ENCODE measurements at places on chromosomes 2 and 18.

- DNase-seq = no peak
Measured at GRCh38 chr2:223943561-223944008, 1.6 kb downstream of the WDFY1 start.

DNA sequence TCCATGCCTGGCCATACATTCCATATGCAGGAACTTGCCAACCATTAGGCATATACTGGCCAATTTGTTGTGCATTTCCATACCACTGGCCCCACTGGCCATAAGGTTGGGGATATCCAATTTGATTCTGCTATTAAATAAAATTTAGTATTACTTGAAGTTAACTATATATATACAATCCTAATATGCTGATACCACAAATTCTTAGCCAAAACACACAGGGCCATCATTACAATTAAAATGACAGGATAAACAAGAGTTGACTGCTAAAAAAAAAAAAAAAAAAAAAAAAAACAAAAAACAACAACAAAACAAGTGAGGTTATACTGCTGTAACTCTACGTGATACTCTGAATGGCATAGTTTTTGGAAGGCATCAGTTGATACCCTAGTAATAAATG is 23.5 kb upstream of the C2orf42 start:
- no peak for DNase-seq

GRCh38 chr2:68912732-68913131 is 40.0 kb downstream of the GKN2 start:
- DNase-seq = peak; percentile 52

- DNase-seq = no peak
Measured at GRCh38 chr2:45445037-45445436, 166.0 kb downstream of the SRBD1 start.

- no peak for DNase-seq
Measured at GRCh38 chr2:173872714-173873113, 92.5 kb downstream of the SP3 start.

DNA sequence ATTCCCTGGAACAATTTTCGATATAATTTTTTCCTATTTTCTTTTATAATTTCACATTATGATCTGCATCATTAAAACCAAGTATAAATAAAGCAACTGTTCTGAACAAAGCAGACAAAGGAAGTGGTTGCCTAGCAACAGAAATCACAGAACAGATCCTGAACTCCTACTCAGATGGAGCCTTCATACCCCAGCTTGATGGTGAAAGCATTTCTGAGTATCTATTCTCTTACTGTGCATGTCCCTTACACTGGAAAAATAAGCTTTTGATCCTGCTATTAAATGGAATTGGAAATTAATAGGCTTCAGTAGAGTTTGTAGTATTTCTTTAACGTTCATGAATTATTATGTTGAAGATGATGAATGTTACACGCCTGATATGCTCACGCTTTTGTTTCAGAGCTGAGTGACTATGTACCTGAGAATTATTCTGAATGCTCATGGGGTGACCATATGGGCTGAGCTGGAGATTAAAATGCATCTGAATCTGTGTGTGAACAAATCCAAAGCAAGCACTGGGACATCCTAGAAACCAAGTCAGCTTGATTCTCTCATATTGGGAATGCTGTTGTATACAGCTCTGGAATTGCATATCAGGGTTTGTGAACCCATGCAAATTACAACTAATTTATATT is 254.0 kb downstream of the KCNJ3 start:
- no peak for DNase-seq

- DNase-seq = no peak
Measured at GRCh38 chr18:51390702-51391101, 193.2 kb upstream of the MEX3C start.

GRCh38 chr18:46578987-46579386 is 78.0 kb downstream of the LOXHD1 start:
- no peak for DNase-seq

- DNase-seq = no peak
Measured at GRCh38 chr2:104468846-104469245, 385.1 kb upstream of the POU3F3 start.

DNA sequence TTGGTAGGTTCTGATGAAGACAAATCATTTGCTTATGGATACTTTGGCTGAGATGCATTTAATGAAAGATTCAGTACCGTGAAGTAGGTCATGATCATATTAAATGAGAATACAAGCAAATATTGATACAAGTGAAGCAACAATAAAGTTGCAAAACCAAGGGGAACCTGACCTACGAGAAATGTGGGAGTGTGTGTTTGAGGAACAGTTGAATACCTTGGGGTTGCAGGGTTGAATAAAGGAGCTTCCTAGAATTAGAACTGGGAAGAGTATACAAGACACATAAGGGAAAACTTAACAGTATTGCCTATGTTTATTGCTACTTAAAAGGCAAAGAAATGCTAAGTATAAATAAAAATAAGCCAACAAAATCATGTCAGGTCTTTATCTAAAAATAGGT is 702.9 kb downstream of the ERBB4 start:
- no peak for DNase-seq

DNA sequence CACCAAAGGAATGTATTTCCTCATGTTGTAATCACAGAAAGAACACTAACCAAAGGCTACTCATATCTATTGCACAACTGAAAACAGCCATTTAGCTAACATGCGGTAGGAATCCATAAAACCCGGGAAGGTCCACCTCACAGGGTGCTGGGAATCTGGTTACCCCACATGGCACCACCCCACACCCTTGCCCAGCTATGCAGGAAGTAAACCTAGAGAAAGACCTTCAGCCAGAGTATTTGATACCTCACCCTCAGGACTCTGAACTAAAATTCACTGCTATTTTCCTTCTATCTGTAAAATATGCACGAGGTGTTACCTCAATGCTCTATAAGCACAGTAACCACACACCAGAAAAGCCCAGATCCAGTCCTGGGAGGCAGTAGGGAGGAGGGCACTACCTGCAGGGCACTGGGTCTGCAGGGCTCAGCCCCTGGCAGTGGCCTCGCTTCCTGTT is 45.8 kb downstream of the PTPN2 start:
- DNase-seq = no peak

GRCh38 chr2:178426388-178426787 is 24.6 kb downstream of the PRKRA start:
- no peak for DNase-seq

GRCh38 chr2:136206613-136207012 is 88.7 kb upstream of the CXCR4 start:
- no peak for DNase-seq

GRCh38 chr2:163563336-163563735 is 172.5 kb downstream of the FIGN start:
- no peak for DNase-seq

DNA sequence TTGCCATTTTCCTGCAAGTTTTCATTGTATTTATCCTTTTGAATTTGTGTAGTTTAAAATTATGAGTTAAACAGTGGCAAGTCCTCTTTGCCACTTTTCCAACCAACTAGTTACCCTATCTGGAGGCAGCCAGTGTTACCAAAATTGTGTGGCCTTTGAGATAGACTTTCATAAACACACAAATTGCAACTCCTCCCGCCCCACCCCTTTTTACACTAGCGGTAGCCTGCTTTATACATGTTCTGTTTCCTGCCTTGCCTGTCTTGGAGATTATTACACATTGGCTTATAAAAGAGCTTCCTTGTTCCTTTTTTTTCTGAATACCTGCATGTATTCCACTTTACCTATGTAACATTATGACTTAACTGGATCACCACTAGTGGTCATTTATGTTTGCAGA is 56.5 kb downstream of the RPIA start:
- DNase-seq = no peak

- DNase-seq = no peak
Measured at GRCh38 chr18:11689669-11690565, 853 bp downstream of the GNAL start.

DNA sequence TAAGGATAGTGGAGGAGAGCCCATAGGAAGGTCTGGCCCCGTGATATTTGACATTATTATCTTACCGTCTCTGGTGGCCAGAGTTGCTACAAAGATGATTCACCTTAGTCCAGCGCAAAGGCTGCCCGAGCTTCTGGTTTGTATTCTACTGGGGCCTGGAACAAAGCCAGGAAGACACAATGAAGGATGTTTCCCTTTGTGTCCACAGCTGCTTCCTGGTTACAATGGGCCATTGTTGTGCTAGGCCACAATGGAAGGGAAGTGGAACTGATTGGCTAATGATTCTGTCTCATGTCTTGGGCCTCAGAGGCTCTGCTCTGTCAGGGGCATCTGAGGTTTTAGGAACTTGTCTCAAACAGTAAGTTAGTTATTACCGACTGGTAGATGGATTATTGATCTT is 132.2 kb downstream of the TDRD15 start:
- no peak for DNase-seq

DNA sequence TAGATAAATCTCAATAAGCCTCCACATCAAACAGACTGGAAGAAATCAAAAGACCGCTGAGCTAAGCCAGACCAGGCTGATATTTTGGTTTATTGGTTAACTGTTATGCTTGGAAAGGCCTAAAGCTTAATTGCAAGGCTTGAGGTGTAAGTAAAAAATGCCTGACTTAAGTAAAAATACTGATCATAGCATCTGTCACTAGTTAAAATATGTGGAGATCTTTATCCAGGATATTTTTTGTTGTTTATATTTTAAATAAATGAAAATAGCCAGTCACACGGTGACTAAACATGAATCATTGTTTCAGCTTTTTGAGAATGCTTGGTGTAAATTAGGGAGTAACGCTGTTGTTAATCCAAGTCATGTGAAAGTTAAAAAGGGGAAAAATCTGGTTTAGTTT is 127.9 kb downstream of the THADA start:
- DNase-seq = no peak

GRCh38 chr18:33184175-33184574 is 256.3 kb downstream of the CCDC178 start:
- no peak for DNase-seq

DNA sequence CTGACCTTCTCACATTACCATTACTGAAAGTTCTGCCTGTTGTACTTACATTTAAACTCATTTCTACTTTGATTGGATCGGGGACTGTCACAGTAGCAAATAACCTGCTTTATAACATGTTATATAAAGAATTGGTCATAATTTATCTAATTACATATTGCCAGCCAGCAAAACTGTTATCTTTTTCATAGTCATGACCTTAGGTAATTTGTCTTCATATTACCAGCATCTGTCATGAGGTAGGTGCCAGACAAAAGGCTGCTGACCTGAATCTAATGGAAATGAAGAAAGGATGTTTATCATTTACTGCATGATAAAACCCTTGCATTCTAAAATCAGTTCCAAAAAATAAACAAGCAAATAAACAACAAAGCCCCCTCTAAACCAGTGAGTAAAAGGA is 89.4 kb upstream of the LRP1B start:
- DNase-seq = no peak

DNA sequence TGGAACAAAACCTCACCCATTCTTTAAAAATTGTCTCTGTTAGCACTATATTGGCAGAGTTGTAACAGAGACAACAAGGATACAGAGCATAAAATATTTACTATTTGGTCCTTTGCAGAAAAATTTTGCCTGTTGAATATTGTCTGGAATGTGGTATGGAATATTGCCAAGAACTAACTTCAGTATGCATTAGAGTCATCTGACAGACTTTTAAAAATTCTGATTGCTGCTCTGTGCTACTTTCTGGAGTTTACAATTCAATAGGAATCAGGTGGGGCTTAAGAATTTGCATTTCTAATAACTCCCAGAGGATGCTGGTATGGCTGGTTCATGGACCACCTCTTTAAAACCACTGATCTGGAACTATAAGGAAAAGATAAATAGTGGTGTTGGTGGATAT is 32.8 kb upstream of the NYAP2 start:
- DNase-seq = no peak

DNA sequence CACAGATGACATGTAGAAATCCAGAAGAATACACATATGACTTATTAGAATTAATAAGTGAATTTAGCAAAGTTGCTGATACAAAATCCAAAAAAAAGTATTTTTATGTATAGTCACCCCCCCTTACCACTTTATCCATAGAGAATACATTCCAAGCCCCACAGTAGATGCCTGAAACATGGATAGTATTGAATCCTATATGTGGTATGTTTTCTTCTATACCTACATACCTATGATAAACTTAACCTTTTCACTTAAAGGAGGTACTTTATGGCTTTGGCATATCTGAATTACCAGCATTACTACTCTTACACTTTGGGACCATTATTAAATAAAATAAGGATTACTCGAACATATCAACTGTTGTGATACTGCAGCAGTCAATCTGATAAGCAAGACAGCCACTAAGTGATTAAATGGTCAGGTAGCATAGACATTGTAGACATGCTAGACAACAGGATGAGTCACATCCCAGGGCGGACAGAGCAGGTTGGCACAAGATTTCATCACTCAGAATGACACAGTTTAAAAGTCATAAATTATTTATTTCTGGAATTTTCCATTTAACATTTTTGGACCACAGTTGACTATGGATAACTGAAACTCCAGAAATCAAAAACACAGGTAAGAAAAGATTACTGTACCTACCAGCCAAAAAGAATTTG is 208.2 kb upstream of the CHAC2 start:
- DNase-seq = no peak

GRCh38 chr2:177295484-177295883 is 31.0 kb upstream of the NFE2L2 start:
- DNase-seq = no peak

- DNase-seq = no peak
Measured at GRCh38 chr18:48219037-48219809, 190.0 kb downstream of the ZBTB7C start.

GRCh38 chr2:158782616-158783015 is 12.5 kb upstream of the DAPL1 start:
- no peak for DNase-seq

DNA sequence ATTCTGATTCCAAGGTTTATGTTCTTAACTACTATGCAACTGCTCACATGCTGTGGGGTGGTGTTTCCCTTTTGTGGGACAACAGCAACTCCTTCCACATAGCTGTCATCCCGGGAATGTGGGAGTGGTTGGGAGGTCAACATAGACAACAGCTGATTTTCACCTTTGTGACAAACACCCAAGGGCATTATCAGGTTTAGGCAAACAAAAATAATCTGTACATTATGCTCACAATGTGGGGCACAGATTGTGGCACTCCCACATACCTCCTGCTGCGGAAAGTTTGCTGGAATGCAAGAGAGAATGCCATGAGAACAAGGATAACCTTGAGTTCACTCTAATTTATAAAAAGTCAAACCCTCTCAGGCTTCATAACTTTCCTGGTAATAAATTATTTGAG is 582.6 kb downstream of the CNTNAP5 start:
- no peak for DNase-seq

GRCh38 chr2:190328573-190329147 is 9.0 kb upstream of the HIBCH start:
- no peak for DNase-seq

- no peak for DNase-seq
Measured at GRCh38 chr2:130286983-130287655, 55.6 kb upstream of the IMP4 start.

DNA sequence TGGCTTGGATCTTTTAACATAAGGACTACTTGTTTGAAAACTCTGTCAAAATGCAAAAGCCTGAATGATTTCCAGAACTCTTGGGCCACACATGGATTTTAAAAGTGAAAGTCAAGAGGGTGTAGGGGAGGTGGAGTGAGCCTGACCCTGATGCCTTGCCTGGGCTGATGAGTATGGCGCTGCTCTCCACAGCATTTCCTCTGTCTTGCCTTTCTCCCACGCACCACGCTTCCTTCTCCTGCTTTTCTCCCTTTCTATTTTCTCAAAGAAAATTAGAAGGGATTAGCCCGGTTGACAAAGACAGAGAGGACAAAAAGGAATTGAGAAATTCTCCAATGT is 207.0 kb upstream of the CCDC68 start:
- no peak for DNase-seq

GRCh38 chr2:240718896-240719490 is 27.3 kb downstream of the AQP12A start:
- DNase-seq = no peak

- no peak for DNase-seq
Measured at GRCh38 chr2:211129798-211130197, 573.4 kb downstream of the CPS1 start.

All from stimulated activated naive CD8-positive, alpha-beta T cell treated with anti-CD3 and anti-CD28 coated beads, Interleukin-15, amount 100 ng/mL, for 72 hours (primary cell).